G401 (cell line): ENCODE measurements at places on chromosomes 13 and 19. TPM values are rescaled to one million over a fixed set of nuclear protein-coding genes. Genes with fewer than 3 reads are reported as not detected.

- DNase-seq: no peak
These were observed 181.5 kb downstream of the USP12 start for GRCh38 chr13:26989957-26990713.

- no peak for DNase-seq
These were observed 66.9 kb upstream of the CLDN10 start for GRCh38 chr13:95485518-95486144.

- DNase-seq: no peak
These were observed 326.7 kb downstream of the RBM26 start for GRCh38 chr13:79079351-79079839.

DNA sequence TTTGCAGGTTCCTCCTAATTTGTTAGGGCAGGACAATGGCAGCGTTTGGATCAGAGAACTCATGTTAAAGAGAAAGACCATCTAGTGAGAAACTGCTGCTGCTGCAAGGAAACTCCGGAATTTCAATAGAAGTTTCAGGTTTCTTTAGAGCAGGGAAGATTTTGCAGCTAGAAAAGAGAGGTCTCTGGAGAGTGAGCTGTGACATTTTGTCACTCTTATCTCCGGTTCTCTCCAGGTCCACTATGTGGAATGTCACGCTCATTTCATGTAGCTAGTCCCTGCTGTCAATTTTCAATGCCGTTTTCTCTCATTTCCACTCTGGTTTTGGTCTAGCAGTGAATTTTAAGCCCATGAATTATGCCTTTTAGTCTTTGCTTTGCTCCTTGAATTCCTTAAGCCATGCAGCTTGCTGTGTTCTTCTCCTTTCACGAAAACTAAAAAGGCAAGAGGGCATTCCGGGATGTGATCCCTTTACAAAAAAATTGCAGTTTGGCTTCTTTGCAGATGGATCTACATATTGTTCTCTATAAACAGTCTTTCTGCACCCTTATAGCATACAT, 46.7 kb upstream of the POSTN start:
- DNase-seq: no peak

DNA sequence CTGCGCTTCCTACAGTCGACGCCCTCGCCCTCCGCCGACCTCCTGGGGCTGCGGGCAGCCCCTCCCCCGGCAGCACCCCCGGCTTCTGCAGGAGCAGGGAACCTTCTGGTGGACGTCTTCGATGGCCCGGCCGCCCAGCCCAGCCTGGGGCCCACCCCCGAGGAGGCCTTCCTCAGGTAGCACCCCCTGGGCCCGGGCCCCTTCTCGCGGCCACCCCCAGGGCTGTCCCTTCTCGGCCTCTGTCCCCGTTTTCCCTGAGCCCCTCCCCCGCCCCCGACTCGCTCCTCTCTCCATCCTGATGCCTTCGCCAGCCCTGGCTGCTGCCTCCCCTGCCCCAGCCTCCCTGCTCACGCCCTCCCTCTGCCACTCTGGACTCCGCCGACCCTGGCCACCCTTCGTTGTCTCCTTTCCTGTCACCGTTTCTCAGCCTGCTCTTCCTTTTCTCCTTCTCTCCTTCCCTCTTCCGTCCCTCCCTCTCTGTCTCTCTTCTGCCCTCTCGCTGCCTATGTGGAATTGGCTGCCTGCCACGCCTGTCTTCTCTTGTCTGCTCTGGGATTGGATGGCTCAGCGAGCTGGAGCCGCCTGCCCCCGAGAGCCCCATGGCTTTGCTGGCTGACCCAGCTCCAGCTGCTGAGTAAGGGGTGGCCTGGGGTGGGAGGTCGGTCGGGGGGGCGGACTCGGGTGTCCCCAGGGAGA, 11.0 kb downstream of the FUZ start:
- DNase-seq: peak; percentile 98

DNA sequence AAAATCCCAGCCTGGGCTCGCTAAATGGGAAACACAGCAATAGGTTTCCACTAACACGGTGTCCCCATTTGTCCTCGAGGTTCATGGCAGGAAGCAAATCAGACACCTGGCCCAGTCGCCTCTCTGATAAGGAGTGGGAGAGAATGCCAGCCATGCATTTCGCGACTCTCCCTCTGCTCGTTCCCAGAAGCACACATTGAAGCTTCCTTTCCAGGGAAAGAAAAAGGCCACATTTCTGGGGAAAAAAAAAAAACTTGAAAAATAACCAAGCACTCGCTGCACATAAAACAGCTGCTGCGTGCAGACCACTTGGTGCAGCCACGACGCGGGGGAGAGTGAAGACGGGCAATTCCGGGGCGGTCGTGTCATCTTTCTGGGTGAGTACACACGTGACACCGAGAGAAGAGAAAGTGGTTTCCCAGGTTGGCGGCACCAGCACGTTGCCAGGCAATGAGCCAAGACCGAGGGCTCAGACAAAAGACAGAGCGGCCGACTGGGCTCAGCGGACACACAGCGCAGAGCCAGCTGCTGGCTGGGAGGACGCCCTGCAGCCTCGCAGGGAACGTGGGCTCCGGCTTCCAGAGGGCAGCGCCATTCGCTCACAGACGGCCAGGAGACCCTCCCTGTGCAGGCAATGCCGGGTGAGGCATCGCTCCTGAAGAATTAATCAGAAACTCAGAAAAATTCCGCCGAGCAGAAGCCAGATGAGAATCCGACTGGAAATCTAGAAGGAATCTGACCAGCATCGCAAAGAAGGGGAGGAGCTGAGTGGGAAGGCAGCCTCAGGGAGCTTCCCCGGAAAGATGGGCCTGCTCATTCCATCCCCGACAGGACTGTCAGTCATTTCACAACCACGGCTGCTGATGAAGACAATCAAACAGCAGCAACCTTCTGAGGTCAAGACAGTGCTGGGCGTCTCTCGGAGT, 83.2 kb upstream of the IRS2 start:
- peak; percentile 21 for DNase-seq

The IL12RB1 gene
- not detected in 2 replicates for total RNA-seq

The UGGT2 gene
- 25.9 and 45.7 TPM in 2 replicates for total RNA-seq
